CD4-positive, alpha-beta T cell treated with Interleukin-15 for 4 hours (primary cell): ENCODE measurements at places on chromosomes 2 and 18.

DNA sequence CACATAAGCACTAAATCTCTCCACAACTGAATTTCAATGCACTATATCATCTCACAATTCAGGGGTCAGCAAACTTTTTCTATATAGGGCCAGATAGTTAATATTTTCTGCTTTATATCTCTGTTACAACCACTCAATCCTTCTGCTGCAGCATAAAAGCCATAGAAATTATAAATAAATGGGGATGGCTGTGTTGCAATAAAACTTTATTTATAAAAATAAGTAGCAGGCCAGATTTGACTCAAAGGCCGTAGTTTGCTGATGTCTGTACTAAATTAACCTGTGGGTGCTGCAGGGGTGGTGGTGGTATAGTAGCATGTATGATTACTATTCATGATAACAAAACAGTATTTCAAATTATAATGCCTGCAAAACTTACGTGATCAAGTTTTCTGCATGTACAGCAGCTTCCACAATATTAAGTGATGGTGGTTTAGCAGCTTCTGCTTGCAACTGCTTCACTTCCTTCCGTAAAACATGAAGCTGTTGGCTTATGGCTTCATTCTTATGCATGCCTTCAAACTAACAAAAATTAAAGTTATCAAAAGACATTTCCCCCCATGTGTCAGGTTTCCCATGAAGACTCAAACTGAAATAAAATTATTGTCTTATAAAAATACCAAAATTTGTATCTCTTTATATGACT lies 64.1 kb downstream of the SIGLEC15 start:
- no peak for DNase-seq

DNA sequence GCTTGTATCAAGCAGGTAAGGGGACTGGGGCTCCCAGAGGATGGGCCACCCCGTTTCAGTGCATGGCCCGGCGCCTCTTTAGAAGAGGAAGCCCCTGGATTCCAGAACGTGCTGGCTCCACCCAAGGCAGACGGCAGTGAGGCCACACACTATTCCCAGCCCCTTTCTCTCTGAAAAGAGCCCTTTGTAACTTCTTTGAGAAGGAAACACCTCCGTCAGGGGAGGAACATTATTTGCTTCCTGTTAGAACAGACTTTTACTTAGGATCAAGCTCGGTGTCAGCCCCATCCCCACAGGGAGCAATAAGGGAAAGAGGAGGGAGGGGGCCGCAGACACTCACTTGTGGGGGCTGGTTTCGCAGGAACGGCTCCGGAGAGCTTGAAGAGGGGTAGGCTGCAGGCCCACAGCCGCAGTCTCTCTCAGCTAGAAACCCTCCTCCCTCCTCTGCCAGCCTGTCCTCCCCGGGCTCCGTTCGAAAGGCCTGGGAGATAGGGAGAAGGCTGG lies 49.6 kb upstream of the RMDN2 start:
- DNase-seq = no peak

DNA sequence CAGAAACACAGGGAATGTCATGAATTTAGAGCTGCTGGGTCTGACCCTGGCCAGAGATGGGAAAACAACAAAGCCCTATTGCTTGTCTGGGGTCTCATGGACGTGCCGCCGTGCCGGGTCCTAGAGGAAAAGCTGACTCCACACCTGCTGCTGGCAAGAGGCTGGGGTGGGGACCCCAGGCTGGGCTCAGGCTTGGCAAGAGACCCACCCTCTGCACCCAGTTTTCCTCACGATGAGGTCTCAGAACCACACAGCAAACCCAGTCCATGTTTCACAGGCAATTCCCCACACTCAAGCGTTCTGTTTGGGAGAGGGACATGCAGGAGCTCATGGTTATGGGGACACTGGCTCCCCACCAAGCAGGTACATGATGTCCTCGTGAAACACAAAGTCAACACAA lies 367.3 kb upstream of the SALL3 start:
- DNase-seq = no peak

- DNase-seq = no peak
Observed at GRCh38 chr2:241931976-241932898, 62.7 kb downstream of the RTP5 start.

GRCh38 chr18:9101730-9102507 lies 580 bp upstream of the NDUFV2 start:
- DNase-seq = peak; percentile 54

GRCh38 chr2:134739879-134740301 lies 21.1 kb upstream of the TMEM163 start:
- DNase-seq = no peak

- no peak for DNase-seq
Observed at GRCh38 chr2:240820607-240821428, 799 bp upstream of the KIF1A start.
